ENCODE measurements at places on chromosomes 1 and 21. TPM values are rescaled to one million over a fixed set of nuclear protein-coding genes. Genes with fewer than 3 reads are reported as not detected.

- DNase-seq: no peak
Observed at GRCh38 chr21:17784604-17785402, 34.4 kb downstream of the C21orf91 start.

GRCh38 chr1:45879885-45880598, 76.6 kb downstream of the MAST2 start:
- DNase-seq: no peak

Gene RAP1GAP
- total RNA-seq: 0.22 TPM

Gene JAM2
- 0.07 TPM for total RNA-seq

GRCh38 chr1:237972186-237972585, 81.5 kb upstream of the ZP4 start:
- DNase-seq: no peak

- DNase-seq: no peak
Observed at GRCh38 chr1:54614024-54614423, 9.3 kb downstream of the FAM151A start.

Gene RPTN
- total RNA-seq: not detected

DNA sequence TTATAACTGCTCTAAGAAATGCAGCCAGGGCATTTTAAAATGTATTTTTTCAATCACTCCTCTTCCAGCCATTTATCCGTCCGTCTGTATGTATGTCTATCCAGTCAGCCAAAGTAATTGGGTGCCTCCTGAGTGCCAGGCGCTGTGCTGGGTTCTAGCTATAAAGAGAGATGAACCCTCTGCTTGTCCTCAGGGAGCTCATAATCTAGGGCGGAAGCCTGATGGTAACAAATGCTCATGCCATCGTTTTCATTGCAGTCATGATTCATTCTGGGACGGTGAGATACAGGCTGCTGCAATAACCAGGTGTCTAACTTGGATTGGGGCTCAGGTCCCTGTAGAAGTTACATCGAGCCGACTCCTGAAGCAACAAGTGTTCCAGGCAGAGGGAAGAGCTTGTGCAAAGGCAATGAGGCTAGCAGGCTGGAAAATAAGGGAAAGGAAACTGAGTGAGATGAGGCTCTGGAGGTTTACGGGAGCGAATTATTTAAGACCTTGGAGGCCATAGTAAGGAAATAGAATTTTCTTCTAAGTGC, 11.6 kb downstream of the IFI6 start:
- DNase-seq: no peak

- no peak for DNase-seq
Observed at GRCh38 chr1:203582568-203582967, 44.1 kb upstream of the ATP2B4 start.

DNA sequence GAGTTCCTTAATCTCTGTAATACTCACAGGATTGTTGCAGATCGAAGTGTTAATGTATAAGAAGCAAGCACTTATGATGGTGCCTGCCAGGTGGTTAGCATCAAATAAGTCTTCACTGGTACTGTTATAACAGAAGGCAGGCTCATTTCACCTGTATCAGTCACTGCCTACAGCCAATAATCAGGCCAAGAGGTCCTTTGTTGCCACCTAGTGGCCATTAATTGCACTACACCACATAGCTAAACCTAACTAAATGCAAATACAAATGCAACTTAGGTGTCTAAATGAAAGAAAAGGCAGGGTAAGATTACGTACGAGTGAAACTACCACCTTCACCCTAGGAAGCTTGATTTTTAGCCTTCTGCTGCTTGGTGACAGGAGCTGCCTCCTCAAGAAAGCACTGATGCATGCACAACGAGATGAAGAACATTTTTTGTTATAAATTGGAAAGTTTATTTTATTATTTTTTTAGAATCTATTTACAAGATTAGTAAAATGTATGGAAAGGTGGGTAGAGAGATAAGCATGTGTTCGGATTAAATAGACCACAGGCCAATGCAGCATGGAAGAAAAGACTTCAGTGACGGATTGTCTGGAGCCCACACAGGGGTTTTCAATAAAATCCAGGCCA, 334.8 kb upstream of the CAMK1G start:
- peak; percentile 15 for DNase-seq

Gene PAPPA2
- total RNA-seq: 0.62 TPM

DNA sequence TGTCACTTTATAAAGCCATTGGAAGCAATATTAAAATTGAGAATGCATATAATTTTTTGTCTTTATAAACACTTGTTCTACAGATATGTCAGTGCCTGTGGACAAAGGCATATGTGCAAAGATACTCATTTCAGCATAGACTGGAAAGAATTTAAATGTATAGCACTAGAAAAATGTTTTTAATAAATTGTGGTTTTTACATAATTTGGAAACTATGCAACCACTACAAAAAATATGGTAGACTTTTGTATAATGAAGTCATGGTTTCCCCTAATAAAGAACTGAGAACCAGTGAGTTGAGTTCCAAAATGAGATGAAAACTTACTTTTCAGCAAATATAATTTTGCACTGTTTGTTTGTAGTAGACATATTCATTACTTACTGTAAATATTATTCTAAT, 48.5 kb downstream of the BRINP3 start:
- no peak for DNase-seq

Measured in MG63 (cell line).